Suprapubic skin (tissue), 4 donors: ENCODE measurements at places on chromosomes 7 and 10.

- no peak for DNase-seq
These were observed 61.0 kb downstream of the ITIH5 start for GRCh38 chr10:7605565-7606295.

GRCh38 chr7:22111661-22112060 is 166.0 kb upstream of the CDCA7L start:
- DNase-seq, result no peak

DNA sequence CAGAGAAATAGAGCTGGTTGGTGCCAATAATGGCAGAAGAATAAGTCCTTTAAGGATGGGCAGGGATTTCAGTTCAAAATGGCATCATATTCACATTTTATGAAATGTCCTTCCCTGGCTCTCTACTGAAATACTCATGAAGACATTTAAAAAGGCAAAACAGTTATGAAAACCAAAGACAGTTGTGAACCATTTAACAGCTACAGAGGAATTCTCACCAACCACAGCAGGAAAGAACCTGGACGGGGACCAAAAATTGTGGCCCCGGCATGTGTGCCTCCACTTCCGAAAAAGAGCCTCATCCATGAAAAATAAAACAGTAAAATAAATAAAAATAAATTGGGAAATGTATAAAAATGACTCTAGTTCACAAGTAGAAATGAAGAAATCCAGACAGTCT is 539.5 kb downstream of the SUGCT start:
- no peak for DNase-seq

- DNase-seq, result no peak
These were observed 63.5 kb downstream of the UBE2H start for GRCh38 chr7:129889133-129889844.

- no peak for DNase-seq
These were observed 197.8 kb upstream of the TCF7L2 start for GRCh38 chr10:112752288-112752687.

- no peak for DNase-seq
These were observed 270.8 kb downstream of the ELFN1 start for GRCh38 chr7:1940863-1941262.

- DNase-seq, result no peak
These were observed 98.8 kb downstream of the SDK1 start for GRCh38 chr7:3399858-3400257.

- DNase-seq, result no peak
These were observed 3.3 kb downstream of the PLXDC2 start for GRCh38 chr10:19819419-19820033.

DNA sequence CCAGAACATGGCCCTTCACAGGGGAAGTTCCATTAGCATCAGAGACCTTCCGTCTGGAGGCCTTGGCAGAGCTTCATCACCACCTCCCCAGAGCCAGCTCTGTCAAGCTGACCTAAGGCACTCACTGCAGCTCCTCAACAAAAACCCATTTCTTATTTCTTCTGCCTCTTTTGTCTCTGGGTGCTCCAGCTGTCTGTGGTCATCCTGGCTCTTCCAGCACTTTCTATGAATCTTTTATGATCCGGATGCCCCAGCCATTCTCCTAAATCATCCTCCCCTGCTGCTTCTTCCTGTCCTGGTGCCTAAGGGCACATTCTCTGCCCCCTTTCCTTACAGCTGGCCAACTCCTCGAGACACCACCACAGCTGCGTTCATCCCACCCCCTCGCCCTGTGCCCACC is 171.7 kb upstream of the INSYN2A start:
- DNase-seq, result no peak

DNA sequence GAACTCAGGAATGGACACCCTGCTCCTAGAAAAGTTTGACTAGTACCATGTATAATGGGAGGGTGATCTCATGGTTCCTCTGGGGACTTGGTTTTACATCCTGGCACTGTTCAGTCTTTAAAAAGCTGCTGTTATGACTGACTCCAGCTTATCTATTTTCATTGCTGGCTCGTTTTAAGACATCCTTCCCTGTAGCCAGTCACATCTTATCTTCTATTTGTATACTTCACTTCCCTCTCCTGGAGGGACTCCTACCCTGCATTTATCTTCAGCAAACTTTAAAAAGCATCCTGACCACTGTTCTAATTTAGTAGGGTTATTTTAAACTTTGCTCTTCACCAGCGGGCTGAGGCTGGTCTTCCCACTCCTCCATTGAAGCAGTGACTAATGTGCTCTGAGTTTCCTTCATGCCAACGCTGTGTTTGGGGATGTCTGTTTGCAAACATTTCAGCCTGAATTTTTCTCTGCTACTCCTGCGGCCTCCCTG is 72.9 kb upstream of the ARMC3 start:
- no peak for DNase-seq

- peak; percentile 62 for DNase-seq
These were observed 101.9 kb downstream of the GRID1 start for GRCh38 chr10:86264481-86265231.

DNA sequence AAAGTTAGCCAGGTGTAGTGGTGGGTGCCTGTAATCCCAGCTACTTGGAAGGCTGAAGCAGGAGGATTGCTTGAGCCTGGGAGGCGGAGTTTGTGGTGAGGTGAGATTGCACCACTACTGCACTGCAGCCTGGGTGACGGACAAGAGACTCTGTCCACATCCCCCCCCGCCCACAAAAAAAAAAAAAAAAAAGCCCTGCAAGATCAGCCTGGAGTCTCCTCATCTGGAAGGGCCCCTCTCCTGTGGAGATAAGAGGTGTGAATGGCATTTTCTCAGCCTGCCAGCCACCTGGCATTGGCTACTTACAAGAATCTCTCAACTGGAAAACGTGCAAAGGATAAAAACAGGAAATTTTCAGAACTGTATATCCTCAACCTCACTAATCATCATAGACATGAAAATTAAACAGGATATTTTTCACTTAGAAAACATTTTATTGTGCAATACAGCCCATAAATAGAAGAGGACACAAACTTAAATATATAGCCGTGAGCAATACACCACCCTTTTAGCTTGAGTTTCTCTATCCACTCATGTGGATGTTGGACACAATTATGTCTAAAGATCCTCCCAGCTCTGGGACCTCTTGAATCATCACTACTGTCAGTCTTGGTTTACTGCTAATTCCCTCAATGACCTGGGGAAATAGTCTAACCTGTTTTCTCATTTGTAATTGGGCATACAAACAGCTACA is 11.3 kb upstream of the TSPAN15 start:
- peak; percentile 39 for DNase-seq

- DNase-seq, result no peak
These were observed 35.9 kb downstream of the ZRANB1 start for GRCh38 chr10:124977648-124978375.

GRCh38 chr10:67969875-67970274 is 85.4 kb downstream of the SIRT1 start:
- no peak for DNase-seq

DNA sequence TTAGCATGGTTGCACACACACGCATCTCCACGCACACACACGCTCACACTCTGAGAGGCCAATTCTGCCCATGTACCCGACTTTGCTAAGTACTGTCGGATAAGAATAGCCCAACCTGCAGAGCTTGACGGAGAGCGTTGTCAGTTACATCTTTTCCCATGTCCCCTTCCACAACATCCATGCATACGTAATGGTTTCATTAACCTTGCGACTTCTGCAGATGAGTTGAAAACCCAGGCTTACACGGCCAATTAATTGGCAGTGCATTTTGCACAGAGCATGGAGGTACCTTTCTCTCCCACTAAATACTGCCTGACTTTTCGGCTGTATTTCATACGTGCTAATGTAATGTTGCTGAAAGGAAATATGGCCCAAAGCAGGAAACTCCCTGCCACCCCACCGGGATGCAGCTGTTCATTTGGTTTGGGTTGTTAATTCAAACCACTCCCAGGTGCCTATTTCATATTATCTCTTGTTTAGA is 291.2 kb upstream of the HABP2 start:
- no peak for DNase-seq

DNA sequence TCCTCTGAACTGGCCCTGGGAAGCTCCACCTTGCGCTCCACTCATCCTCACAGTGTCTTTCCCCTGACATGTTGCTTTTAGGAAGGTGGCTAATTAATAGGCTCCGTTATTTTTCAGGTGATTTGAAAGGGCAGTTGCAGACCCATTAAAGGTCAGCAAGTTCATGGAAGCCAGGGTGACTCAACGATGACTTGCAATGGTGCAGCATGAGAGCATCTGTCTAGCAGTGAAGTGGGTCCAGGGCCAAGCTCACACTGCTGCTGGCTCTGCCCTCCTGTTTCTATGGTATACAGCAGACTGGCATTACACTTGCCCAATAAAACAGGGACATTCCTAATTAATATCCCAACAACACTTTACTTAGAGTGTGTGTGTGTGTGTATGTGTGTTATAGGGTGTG is 68.8 kb upstream of the WDR11 start:
- no peak for DNase-seq

DNA sequence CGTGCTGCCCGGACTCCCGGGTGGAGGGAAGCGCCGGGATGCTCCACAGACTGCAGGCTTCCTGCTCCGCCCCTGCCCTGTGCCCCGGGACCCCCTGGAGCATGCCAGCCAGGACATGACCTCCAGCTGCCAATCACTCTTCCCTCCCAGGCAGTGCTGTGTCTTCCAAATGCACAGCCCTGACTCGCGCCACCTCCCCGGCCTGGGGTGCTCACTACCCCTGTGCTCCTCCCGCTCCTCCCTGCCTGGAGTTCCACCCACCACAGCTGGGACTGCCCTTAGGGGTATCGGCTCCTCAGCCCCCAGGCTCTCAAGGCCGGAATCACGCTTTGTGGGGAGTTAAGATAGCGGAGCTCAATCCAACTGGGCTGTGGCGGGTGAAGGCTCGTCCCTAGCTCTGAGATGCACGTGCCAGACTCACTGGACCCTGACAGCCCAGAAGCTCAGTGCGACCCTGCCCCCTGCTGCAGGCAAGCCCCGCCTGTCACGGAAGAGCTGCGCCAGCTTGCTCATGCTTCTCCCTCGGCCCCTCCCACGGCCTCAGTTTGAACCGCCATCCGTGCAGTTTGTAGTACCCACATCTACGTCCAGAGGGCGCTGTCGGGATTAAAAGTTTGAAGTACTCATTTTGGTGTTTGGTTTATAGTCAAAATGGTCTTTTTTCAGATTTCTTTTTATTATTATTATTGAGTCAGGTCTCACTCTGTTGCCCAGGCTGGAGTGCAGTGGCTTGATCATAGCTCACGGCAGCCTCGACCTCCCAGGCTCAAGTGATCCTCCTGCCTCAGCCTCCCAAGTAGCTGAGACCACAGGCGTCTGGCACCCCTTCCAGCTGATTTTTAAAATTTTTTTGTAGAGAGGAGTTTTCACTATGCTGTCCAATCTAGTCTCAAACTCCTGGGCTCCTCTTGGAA is 142.5 kb upstream of the TCERG1L start:
- DNase-seq, result peak; percentile 89

DNA sequence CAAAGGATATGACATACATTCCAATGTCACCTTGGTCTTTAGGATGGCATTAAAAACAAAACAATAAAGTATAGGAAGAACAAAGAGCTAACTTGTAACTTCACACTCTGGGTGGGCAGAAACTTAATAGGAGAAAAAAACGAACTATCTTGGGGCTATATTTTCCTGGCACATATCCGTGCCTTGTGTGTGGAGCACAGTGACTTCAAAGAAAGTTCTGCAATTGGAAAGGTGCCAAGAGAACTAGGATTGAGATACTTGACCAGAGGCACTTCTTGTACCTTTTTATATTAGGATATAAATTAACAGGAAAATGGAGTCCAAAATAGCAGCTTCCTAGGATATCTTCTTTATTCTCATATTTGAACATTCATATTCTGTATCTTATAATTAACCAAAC is 148.4 kb downstream of the SEMA3D start:
- DNase-seq, result no peak

DNA sequence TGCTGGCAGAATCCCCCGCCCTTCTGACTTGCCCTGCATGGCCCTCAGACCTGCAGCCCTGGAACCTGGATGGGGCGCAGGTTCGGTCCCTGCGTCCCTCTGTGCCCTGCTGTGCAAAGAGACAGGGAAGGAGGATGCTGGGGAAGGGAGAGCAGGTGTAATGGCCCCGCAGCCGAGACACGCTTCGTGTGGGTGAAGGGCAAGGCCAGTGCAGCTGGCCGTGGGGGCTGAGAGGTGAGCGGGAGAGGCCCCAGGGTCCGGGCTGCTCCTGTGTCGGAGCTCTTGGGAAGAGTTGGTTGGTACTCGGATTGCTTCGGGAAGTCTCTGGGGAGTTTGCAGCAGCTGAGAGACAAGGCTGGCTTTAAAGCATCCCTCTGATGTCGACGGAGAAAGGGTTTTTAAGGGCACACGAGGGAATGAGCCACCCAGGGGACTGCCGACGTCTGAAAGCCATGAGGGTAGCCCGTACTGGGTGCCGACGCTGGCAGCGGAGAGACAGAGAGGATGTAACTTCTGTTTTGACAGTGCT is 6.5 kb downstream of the ELFN1 start:
- DNase-seq, result peak; percentile 65
